ENCODE measurements at places on chromosomes 6 and 20.
A peak's percentile ranks its signal among the peaks of the same experiment; 100 is the strongest.

DNA sequence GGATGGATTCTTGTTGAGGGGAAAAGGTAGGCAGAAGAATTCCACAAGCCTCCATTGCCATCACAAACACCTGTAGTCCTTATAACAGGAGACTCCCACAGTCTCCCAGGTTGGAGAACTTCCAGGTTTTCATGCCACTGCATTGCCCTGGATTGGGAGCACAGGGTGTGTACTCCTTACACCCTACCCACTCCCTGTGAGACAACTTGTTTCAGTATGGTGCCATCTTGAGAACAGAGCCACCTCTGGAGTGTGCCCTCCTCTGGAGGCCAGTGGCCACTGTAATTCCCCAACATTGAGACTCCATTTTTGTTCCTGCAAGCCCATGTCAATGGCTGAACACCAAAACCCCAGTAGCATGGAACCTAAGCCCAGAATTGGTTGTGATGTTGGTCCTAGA lies 123.5 kb upstream of the LAMA2 start:
- DNase-seq: no peak

- no peak for DNase-seq
Measured at GRCh38 chr6:104987218-104987617, 30.3 kb downstream of the LIN28B start.

DNA sequence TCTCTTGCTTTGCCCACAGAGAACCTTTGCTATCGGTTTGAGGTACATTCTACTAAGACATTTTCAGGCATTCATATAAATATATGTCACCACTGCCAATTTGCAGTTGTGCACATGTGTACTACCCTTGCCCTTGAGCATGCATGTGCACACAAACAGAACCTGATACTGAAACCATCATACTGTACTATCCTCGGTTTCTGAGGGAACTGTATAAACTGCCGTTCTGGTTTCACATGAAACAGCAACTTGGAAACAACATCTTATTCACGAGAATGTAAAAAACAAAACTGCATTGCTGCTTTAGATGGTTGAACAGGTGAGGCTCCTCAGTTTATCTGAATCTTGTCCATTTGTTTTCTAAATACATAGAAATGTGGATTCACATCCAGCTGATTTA lies 151.2 kb upstream of the TMEM170B start:
- no peak for DNase-seq

GRCh38 chr20:53712212-53712977 lies 118.8 kb upstream of the ZNF217 start:
- no peak for DNase-seq

DNA sequence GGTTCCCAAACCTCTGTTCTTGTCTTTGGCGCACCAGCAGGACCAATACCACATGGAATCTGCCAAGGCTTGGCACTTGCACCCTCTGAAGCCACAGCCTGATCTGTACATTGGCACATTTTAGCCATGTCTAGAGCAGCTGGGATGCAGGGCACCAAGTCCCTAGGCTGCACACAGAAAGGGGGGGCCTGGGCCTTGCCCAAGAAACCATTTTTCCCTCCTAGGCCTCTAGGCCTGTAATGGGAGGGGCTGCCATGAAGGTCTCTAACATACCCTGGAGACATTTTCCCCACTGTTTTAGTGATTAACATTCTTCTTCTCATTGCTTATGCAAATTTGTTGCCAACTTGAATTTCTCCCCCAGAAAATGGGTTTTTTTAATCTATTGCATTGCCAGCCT lies 5.4 kb upstream of the FAM120B start:
- DNase-seq: no peak

GRCh38 chr6:157438611-157439111 lies 57.7 kb downstream of the ZDHHC14 start:
- no peak for DNase-seq

GRCh38 chr20:56423886-56424285 lies 11.8 kb downstream of the CASS4 start:
- no peak for DNase-seq

DNA sequence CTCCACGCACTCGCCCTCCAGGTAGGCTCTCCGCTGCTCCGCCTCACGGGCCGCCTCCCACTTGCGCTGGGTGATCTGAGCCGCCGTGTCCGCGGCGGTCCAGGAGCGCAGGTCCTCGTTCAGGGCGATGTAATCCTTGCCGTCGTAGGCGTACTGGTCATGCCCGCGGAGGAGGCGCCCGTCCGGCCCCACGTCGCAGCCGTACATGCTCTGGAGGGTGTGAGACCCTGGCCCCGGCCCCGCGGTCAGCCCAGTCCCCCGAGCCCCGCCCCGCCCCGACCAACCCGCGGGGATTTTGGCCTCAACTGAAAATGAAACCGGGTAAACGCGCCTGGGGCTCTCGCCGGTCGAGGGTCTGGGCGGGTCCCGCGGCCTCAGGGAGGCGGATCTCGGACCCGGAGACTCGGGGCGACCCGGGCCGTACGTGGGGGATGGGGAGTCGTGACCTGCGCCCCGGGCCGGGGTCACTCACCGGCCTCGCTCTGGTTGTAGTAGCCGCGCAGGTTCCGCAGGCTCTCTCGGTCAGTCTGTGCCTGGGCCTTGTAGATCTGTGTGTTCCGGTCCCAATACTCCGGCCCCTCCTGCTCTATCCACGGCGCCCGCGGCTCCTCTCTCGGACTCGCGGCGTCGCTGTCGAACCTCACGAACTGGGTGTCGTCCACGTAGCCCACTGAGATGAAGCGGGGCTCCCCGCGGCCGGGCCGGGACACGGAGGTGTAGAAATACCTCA lies 598 bp downstream of the HLA-B start:
- DNase-seq: no peak

- no peak for DNase-seq
Measured at GRCh38 chr6:148497257-148497656, 154.6 kb downstream of the SASH1 start.

- DNase-seq: peak; percentile 64
Measured at GRCh38 chr6:45617441-45617840, 239.7 kb upstream of the SUPT3H start.

- no peak for DNase-seq
Measured at GRCh38 chr20:53332022-53332837, 261.4 kb downstream of the ZNF217 start.

DNA sequence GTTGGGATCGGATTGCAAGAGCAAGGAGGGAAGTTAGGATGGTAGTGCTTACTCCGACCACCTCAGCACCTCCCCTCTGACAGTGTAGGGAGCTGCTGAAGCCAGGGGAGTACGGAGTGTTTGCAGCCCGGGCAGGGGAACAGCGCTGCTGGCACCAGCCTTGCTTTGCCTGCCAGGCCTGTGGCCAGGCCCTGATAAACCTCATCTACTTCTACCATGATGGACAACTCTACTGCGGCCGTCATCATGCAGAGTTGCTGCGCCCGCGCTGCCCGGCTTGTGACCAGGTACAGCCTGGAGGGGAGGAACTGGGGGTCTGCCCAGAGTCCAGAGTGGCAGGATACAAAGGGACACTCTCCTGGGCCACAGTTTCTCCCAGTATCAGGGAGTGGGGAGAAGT lies 2.2 kb upstream of the TOMM6 start:
- DNase-seq: no peak

- no peak for DNase-seq
Measured at GRCh38 chr6:25089442-25089841, 153.7 kb upstream of the RIPOR2 start.

DNA sequence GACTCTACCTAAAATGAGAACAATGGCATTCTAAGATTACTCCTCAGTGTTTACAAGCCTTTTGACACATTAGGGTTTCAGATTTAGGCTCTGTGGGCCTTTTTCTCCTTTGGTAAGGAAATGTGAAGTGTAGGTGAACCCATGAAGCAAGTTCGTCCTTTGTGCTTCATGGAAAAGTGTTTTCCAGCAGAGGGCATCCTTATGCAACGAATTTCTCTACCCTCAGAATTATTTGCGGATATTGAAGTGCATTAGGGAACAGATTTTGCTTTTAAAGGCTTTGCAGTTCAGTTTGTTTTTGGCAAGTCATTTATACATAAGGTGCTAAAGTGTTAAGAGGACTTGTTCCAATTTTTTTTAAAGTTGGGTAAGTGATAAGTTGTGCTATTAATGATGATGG lies 55.7 kb upstream of the FERMT1 start:
- DNase-seq: peak; percentile 10

DNA sequence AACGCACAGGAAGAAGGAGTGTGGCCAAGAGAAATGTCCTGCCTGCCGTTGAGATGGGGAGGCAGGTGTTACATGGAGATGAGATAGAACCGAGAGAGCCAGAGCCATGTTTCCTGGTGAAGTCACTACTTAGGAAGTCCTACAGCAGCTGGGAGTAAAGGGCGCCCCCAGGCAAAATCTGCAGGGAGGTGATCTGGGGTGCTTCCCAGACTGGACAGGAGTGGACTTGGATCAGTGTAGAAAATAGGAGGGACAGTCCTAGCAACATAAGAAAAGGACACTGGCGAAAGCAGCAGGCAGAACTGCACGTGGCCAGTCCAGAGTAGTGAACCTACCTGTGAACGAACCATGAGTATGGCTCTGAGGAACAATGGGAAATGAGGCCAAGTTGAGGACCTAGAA lies 85.3 kb downstream of the CD164 start:
- no peak for DNase-seq

- DNase-seq: no peak
Measured at GRCh38 chr6:118781897-118782296, 112.1 kb upstream of the ASF1A start.

DNA sequence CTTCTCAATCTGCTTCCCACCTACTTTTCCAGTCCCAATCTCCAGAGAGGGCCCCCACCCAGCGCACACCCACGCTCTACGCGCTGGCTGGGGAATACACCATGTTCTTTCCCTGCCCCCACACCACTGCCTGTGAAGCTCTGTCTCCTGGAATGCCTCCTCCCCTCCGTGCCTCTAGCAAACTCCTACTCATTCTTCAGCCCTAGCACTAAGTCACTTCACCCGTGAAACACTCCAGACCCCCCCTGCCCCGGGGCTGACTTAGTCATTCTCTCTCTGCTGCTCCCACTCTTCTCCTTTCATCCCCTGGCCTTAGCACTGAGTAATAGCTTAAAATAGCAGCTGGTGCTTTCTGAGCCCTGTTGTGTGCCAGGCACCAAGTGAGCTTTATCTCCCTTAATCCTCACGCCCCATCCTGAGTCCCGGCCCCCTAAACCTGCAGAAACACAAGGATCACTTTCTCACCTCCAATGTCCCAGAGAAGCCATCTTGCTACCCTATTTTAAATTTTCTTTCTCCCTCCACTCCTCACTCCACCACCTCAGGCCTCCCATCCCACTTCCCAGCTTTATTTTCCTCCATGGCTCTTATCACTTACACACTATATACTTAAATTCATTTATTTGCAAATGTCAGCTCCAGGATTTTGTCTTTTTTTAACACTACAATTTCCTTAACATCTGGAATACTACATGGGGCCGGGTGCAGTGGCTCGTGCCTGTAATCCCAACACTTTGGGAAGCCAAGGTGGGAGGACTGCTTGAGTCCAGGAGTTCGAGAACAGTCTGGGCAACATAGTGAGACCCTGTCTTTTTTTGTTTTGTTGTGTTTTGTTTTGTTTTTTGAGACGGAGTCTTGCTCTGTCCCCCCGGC lies 6.3 kb upstream of the PARD6B start:
- DNase-seq: peak; percentile 100

DNA sequence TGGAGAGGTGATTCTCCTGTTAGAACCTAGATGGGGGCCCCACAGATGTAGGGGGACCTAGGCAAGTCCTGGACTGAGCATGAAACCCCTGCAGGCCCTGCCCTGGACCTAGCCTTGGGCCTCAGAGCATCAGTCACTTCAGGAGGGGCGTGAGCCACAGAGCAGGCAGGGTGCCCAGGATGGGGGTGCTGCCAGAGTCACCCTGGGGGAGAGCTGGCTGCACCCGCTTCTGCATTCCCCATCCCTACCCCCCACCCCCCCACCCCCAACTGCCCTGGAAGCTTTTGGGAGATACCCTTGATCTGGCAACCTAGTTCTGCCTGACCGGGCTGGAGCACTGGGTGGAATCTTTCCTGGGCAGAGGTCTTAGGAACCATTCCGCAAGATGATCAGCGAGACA lies 125.6 kb downstream of the GRM4 start:
- DNase-seq: no peak
